Activated CD4-positive, alpha-beta T cell treated with anti-CD3 and anti-CD28 coated beads, Interleukin-2, amount 50 U/mL, for 16 hours (primary cell): ENCODE measurements at places on chromosomes 4 and X.

DNA sequence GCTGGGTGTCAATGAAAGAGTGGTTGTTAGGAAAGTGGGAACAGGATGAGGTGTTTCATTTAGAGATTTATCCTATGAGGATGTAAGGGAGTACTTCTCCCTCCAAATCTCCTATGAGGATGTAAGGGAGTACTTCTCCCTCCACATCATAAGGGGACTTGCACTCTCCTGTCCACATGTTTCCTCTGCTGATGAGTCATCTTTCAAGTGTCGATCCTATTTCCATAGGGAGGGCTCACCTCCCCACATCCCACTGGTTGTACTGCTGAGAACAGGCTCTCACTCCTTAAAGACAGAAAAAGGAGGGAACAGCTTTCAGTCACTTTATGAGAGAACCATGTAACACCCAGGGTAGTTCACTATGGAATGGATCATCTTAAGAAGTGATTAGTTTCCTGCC is 65.0 kb downstream of the INPP4B start:
- no peak for DNase-seq

DNA sequence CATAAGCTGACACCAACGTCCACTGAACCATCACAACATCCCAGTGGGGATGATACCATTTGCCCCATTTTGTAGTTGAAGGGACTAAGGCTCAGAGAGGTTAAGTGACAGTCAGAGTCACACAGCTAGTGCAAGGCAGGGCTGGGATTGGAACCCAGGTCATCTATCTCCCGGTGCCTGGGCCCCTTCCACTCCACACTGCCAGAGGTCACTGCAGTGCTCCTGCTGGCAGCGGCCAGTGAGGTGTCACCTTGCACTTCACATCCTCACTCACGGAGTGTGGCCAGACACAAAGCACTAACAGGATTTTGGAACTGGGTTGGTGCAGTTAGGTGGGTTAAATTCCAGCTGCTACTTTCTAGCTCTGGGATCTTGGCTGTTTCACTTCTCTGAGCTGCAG is 118.7 kb downstream of the ENPP6 start:
- no peak for DNase-seq

DNA sequence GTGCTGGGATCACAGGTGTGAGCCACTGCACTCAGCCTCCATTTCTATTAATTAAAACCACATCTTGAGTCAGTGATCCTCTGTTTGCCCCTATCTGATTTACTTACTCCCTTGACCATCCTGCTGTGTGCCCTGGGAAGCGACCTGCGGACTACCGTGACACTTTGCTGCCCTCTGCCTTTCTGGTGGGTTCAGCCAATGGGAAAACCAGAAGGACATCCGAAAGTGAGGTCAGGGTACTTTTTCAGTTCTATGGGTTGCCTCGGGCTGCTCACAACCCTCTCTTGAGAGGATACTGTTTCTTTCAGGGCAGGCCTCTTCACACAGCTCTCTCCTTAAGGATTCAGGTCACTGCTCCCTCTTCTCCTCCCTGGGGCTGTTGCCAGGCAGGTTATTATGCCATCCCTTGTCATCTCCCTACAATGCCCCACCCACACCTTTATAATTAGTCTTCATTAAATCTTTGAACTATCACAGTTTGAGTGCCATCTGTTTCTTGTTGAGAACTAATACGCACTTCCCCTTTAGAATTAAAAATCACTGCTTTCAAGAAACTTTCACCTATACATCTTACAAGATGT is 21.4 kb downstream of the PLAC8 start:
- DNase-seq = no peak

- no peak for DNase-seq
These were observed 143.1 kb upstream of the MAD2L1 start for GRCh38 chr4:120209706-120210105.

GRCh38 chrX:84724576-84724975 is 222.3 kb upstream of the HDX start:
- DNase-seq = no peak

DNA sequence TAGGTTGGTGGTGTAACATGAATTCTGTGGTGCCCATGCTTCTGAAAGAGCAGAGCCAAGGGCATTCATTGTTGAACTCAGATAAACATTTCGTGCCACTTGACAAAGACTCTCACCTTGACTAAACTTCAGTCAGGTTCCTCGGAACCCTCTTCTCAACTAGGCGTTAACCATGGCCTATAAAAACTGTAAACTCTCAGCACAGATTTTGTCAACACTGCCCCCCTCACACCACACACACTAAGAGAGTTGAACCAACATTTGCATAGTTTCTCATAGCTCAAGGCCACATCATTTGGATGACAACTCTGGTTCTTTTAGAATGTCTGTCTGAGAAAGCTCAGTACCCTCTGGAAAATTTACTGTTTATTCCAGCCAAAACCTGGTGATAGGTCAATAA is 28.1 kb downstream of the CASP6 start:
- DNase-seq = no peak

DNA sequence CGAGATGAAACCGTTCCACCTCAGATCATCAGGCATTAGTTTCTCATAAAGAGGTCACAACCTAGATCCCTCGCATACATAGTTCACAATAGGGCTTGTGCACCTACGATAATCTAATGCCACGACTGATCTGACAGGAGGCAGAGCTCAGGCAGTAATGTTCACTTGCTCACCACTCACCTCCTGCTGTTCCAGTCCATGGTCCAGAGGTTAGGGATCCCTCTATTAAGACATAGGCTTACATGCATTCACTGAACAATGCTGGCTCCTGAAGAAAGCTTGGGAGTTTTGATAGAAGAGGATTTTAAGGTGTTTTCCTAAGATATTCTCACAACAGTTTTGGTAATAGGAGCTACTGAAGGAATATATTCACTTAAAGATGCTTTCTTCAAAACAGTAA is 236.1 kb upstream of the FTHL17 start:
- no peak for DNase-seq

DNA sequence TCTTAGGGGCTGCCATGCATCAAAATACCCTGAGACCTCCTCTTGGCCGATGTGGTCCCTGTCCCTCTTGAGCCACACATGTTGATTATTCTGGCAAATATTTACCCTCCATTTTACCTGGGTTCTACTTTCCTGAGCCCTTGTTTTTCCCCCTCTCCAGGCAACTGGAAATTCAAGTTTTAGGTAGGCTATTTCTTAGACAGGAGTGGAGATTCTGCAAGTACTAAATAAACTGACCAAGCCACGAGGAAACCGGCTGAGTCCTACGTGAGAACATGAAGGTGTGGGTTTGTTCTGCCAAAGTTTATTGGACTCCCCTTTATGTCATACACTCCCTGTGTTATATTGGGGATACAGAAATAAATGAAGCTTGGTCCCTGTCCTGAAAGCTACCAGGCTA is 88.1 kb downstream of the RTL5 start:
- DNase-seq = no peak

GRCh38 chr4:77120886-77121508 is 36.0 kb upstream of the CCNG2 start:
- no peak for DNase-seq
